ENCODE measurements at places on chromosomes 16 and 17.

- H3K27ac ChIP-seq = no peak overlapping the region
- no peak overlapping the region for H3K4me3 ChIP-seq
- H3K4me1 ChIP-seq = no peaks in the 10 kb centered on the region
These were observed 6.2 kb downstream of the BECN1 start for GRCh38 chr17:42817866-42818265.

- H3K4me3 ChIP-seq = no peak overlapping the region
- H3K36me3 ChIP-seq = no peaks in the 10 kb centered on the region
- H3K4me1 ChIP-seq = peaks cover 24% of the 10 kb centered on the region
These were observed 30.1 kb upstream of the BAHCC1 start for GRCh38 chr17:81365148-81365600.

GRCh38 chr16:2515180-2515851 is 1.6 kb downstream of the ATP6V0C start:
- peaks cover 23% of the 10 kb centered on the region for H3K4me1 ChIP-seq
- H3K27me3 ChIP-seq = no peaks in the 10 kb centered on the region
- no peak for DNase-seq
- H3K27ac ChIP-seq = peak overlapping the region; percentile 87
- H3K36me3 ChIP-seq = peaks cover 3% of the 10 kb centered on the region

GRCh38 chr17:41680426-41681040 is 8.2 kb upstream of the EIF1 start:
- H3K27me3 ChIP-seq = no peaks in the 10 kb centered on the region
- no peak for DNase-seq
- H3K4me3 ChIP-seq = no peak overlapping the region
- H3K27ac ChIP-seq = no peak overlapping the region

GRCh38 chr16:54212893-54213292 is 73.7 kb downstream of the IRX3 start:
- no peaks in the 10 kb centered on the region for H3K36me3 ChIP-seq
- no peak for DNase-seq
- no peaks in the 10 kb centered on the region for H3K4me1 ChIP-seq
- no peaks in the 10 kb centered on the region for H3K27me3 ChIP-seq
- no peak overlapping the region for H3K4me3 ChIP-seq
